Thymus (tissue), 14 donors: ENCODE measurements at places on chromosomes 12 and 14. TPM values are rescaled to one million over a fixed set of nuclear protein-coding genes. Genes with fewer than 3 reads are reported as not detected.

DNA sequence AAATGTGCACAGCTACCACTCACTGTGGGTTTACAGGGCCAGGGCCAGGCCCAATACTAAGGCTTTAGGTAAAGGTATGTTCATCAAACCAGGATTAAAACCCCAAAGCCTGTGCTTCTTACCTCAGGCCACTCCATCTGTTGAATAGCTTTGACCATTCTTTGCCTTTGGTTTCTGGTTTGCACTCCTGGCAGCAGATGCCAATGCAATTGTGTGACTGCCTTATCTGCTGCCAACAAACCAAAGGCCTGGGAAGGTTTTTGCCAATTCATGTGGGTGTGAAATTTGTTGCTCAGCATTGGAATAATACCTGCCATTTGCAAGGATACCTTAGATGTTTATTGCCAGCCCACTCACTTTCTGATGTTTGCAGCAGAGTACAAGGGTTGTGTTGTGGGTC is 221.6 kb downstream of the C12orf75 start:
- no peak overlapping the region for H3K4me3 ChIP-seq
- no peaks in the 10 kb centered on the region for H3K4me1 ChIP-seq
- H3K36me3 ChIP-seq: no peaks in the 10 kb centered on the region
- no peaks in the 10 kb centered on the region for H3K27me3 ChIP-seq

Gene RNASE11
- total RNA-seq: not detected

GRCh38 chr12:124379938-124380754 is 85.3 kb downstream of the RFLNA start:
- no peak for DNase-seq
- H3K27me3 ChIP-seq: no peaks in the 10 kb centered on the region
- H3K4me3 ChIP-seq: no peak overlapping the region
- H3K27ac ChIP-seq: peak overlapping the region; percentile 40
- H3K36me3 ChIP-seq: peaks cover 82% of the 10 kb centered on the region

Gene DNAJC22
- total RNA-seq: 0.09 TPM

Gene SNAPC1
- 9.6 TPM for total RNA-seq

Gene AKAP6
- 2.0 TPM for total RNA-seq

Gene CIDEB
- 8.1 TPM for total RNA-seq

Gene CLEC1B
- total RNA-seq: 0.19 TPM

- H3K27ac ChIP-seq: no peak overlapping the region
- H3K36me3 ChIP-seq: no peaks in the 10 kb centered on the region
- H3K4me1 ChIP-seq: no peaks in the 10 kb centered on the region
- no peaks in the 10 kb centered on the region for H3K27me3 ChIP-seq
- H3K4me3 ChIP-seq: no peak overlapping the region
These were observed 44.7 kb downstream of the SLC8A3 start for GRCh38 chr14:70144046-70144445.

Gene SIX6
- total RNA-seq: under 0.01 TPM

Gene CDH24
- 2.8 TPM for total RNA-seq

Gene NRXN3
- total RNA-seq: 3.7 TPM

DNA sequence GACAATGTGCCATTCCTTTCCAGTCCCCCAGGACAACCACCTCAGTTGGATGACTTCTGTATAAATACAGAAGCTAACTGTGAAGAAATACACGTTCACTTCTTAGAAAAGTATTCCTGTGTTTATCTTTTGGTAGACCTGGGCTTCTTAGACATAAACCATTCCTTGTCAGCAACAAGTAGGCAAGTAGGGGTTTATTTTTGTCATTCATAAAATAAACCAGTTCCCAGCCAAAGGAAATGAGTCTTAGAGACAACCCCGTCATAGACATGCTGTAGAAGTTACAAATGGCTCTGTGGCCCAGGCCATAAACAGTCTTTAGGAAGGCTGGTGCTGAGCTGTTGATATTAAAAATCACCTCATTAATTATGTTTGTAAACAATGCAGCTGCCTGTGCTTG is 243.2 kb downstream of the SPTSSA start:
- DNase-seq: no peak
- no peak overlapping the region for H3K27ac ChIP-seq
- H3K4me1 ChIP-seq: no peaks in the 10 kb centered on the region
- H3K36me3 ChIP-seq: no peaks in the 10 kb centered on the region
- no peaks in the 10 kb centered on the region for H3K27me3 ChIP-seq

Gene SDR9C7
- total RNA-seq: 0.33 TPM

DNA sequence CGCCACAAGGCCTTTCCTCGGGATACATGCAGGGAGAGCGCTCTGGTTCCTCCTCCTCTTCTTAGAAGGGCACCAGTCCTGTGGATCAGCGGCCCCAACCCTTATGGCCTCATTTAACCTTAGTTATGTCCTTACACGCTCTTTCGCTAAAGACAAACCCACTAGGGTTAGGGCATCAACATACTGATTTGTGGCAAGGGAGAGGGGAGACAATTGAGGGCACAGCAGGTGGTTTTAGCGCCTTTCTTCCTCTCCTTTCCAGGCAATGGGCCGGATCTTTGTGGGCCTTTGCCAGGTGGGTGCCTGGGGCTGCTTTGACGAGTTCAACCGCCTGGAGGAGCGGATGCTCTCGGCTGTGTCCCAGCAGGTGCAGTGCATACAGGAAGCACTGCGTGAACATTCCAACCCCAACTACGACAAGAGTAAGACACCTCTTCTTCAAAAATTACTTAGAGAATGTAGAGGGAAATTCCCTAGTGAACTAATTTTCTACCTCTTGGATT is 43.6 kb downstream of the DYNC1H1 start:
- H3K27me3 ChIP-seq: no peaks in the 10 kb centered on the region
- no peak overlapping the region for H3K27ac ChIP-seq
- H3K4me1 ChIP-seq: no peaks in the 10 kb centered on the region
- H3K4me3 ChIP-seq: no peak overlapping the region

DNA sequence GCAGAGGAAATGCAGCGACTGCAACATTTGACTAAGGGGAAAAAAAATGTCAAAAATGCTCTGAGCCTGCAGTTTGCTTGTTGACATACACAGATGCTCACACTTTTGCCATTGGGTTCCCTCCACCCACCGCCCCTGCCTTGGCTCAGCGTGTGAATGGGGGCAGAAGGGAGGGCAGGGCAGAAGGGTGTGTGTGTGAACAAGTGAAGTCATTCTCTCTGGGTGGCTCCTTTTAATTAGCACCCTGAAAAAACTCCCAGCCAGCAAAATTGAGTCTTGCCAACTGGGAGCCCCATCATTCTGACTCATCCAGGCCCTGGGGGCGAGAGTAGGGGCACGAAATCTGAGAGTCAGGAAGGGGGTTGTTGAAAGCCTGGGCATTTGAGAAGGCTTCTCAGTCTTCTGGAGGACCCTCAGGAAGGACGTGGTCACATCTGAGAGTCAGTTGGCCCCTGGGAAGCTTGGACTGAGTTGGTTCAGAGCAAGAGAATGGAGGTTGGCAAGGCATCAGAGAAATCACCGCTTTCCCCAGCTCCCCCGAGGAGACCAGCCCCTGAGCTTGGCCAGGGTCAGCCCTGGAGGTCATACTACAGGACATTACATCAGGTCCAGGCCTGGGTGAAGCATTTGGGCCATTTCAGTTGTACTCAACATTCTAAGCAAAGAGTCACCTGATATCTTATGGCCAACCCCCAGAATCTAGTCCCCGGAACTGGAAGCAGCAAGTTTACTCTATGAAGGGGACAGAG is 22.7 kb upstream of the KRT78 start:
- H3K36me3 ChIP-seq: no peaks in the 10 kb centered on the region
- DNase-seq: no peak
- H3K27me3 ChIP-seq: peaks cover 49% of the 10 kb centered on the region
- no peak overlapping the region for H3K4me3 ChIP-seq
- H3K27ac ChIP-seq: no peak overlapping the region
- H3K4me1 ChIP-seq: peaks cover 27% of the 10 kb centered on the region

DNA sequence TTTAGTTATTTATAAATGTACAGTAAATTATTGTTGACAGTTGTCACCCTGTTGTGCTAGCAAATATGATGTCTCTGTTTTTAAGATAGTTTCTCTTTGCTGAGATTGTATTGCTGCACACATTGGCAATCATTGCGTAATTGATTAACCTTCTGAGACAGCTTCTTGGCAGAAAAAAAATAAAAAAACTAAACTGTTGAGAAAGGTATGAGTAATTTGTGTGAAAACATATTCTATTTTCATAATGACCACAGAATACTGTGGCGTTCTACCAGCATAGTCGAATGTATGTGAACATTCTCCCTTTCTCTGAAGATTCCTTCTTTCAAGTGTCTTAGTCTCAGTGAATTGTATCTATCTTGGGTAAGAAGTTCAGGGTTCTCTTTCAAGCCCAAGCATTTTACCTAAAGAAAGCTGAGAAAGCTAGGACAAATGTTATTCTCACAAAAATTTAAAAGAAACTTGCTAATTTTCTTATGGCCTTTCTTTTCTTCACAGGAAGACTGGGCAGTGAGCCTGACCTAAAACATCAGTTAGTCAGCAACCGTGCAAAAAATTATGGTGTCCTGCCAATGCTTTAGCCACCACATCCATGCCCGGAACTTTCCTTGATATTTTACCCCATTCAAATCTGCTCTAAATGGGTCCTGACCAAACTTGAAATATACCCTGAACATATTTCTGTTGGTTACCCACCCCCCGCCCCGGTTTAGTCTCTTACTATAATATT is 69.0 kb upstream of the REP15 start:
- H3K27me3 ChIP-seq: no peaks in the 10 kb centered on the region
- DNase-seq: no peak
- peaks cover 3% of the 10 kb centered on the region for H3K4me1 ChIP-seq
- no peak overlapping the region for H3K27ac ChIP-seq
- H3K4me3 ChIP-seq: no peak overlapping the region
- no peaks in the 10 kb centered on the region for H3K36me3 ChIP-seq
